GM13976 (cell line): ENCODE measurements at places on chromosomes 1 and 21.

DNA sequence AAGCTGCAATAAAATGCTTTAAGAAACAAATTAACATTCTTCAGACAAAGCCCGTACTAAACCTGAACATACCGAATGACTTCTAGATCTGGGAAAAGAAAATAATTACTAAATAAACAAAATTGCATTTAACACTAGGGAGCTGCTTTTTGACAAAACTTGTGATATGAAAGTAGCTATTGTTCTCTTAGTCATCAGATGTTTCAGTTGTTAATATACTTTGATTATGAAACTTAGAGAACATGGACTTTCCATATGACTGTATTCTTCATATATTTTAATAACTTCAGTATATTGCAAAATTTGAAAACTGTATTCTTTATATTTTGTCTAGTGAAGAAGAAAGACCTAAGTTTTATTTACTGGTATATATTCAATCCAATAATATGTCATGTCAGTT, 1262.1 kb downstream of the NCAM2 start:
- DNase-seq = no peak

DNA sequence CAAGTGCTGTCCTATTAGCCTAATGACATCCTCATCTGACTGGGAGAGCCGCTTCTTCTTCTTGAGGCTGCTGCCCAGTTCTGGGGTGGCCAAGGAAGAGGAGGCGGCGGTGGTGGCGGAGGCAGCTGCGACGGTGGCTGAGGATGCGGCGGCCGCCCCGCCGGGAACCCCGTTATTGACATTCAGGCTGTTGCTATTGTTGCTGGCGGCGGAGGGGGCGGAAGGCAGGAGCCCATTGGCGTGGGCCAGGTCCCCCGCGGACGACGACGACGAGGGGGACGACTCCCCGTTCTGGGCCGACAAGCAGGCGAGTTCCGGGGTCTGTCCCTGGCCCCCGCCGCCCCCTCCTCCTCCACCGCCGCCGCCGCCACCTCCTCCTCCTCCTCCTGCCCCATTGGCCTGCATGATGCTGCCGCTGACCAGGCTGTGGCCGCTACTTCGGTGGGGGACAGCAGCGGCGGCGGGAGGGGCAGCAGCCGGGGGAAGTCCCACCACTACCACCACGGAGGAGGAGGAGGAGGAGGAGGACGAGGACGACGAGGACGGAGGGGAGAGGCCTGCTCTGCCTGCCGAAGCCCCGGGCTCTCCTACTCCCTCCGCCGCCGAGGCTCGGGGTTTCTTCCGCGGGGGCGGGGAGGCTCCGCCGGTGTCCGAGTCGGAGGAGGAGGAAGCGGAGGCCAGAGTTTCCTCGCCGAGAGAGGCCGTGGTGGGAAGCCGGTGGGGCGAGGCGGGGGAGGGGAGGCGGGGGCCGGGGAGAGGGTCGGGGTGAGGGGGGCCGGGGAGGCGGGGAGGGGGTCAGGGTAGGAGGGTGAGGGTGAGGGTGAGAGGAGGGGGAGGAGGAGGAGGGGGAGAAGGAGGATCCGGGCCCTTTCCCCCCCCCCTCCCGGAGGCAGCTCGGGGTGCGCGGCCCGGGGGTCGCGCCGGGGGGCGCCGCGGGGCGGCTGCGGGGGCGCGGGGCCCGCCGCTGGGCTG, 610 bp downstream of the WDR26 start:
- peak; percentile 54 for DNase-seq

- DNase-seq = no peak
Measured at GRCh38 chr1:110235834-110236682, 25.9 kb downstream of the KCNC4 start.

DNA sequence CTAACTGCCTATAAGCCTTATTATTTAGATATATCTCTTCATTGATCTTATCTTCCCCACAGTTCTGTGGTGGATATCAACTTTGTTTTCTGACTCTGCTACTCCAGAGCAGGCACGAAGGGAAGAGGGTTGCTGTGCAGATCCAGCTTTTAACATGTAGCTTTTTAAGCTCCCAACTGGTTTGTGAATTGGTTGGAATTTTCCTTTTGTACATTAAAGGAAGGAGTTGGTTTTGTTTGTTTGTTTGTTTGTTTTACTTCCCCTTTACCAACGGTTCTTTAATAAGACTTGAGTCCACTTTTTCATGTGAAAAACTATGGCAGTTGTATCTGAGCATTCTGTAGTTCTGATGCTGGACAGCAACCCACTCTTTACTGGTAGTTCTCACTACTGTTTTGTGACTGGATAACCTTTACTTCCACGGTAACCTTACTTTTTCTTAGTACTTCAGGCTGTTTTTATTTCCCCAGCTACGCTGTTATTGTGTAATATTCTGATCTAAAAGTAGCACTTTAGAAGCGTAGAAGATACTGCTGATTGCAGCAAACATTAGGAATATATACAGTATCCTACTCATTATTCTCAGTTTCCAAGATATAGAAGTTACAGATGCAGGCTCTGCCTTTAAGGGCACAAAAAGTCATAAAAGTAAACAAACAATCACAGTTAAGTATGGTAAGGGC, 1.6 kb downstream of the GNPAT start:
- no peak for DNase-seq

- peak; percentile 69 for DNase-seq
Measured at GRCh38 chr1:203166192-203166940, 9.3 kb downstream of the MYBPH start.

DNA sequence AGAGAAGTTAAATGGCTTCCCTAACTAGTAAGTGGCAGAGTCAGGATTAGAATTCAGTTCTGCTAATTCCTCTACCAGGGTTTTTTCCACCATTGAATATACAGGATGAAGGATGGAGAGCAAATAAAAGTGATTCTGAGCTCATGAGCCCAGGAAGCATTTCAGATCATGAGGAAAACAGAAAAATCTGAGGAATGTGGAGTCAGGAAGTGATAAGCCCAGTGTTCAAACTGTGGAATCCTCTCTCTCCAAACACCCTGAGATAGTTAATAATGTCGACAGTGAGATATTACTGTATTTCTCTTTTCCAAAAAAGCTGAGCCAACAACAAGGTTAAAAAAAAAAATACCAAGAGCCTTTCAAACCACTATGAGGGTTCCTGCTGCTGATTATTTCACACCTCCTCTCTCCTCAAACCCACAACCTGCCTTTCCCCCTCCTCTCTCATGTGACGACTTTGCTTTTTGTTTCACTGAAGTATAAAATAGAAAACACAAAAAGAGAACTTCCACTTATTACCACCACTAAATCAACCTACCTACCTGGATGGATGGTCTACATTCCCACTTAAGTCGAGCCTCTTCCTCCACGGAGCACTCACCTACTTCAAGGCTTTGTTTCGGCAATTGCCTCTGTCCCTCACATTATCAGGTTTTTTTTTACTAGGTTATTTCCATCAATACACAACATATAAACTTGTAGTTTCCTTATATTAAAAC, 8.9 kb downstream of the SLAMF1 start:
- peak; percentile 57 for DNase-seq

- peak; percentile 15 for DNase-seq
Measured at GRCh38 chr1:209134001-209134400, 449.5 kb upstream of the CAMK1G start.

- DNase-seq = no peak
Measured at GRCh38 chr1:29903548-29904166, 667.3 kb downstream of the PTPRU start.

DNA sequence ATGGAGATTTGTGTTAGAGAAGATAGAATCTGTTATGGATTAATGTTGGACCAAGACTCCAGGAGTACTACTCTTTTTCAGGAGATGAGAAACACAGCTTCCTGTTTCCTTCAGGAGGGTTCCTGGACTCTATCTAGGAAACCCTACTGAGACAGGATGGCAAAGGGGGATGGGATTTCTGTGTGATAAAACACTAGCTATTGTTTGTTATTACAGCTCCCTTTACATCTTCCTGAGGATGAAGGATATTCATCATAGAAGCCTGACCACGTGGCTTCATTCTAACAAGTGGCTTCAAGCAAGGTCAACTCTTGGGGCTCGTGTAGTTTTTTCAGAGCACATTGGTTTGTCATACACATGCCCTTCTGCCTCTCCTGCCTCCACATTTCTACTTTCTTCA, 33.3 kb downstream of the RGL1 start:
- DNase-seq = no peak

DNA sequence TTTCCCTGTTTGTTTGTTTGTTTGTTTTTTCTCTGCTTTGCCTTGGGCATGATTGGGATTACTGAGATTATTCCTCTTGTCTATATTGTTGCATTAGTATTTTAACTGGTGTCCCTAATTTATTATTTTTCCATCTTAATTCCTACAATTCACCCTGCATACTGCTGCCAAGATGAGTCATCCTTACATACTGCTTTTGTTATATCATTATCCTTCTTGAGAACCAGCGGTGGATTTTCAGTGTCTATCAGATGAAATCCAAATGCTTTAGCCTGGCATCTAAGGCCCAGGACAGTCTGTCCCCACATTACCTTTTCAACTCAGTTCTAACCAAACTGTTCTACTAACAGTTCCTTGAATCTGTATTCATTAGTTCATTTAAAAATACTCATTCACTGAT, 101.7 kb downstream of the OLFML2B start:
- no peak for DNase-seq

DNA sequence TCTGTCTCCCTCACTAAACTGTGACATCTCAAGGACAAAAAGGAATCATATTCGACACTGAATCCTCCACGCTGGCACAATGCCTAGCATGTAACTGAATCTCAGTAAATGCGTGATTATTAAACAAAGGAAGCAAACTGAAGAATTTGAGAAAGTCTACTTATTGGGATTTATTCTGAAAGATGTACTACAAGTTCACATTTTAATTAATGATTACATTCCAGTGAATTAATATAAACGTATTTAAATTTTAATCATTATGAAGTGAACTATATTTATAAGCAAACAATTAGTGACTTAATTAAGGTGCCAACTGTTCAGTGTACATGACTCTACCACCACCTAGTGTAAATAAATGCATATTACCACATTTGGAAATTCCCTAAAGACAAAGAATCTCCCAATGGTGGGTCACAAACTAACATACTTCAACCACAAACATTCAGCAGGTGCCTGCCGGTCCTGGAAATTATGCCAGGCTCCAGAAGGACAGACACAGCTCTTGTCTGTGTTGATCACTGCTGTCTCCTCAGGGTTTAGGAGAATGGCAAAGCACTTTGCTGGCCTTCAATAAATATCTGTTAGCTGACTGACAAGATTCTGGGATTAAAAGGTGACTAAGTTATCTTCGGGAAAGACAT, 56.3 kb downstream of the SMYD3 start:
- peak; percentile 42 for DNase-seq

- DNase-seq = no peak
Measured at GRCh38 chr1:160116283-160117147, 956 bp downstream of the ATP1A2 start.

DNA sequence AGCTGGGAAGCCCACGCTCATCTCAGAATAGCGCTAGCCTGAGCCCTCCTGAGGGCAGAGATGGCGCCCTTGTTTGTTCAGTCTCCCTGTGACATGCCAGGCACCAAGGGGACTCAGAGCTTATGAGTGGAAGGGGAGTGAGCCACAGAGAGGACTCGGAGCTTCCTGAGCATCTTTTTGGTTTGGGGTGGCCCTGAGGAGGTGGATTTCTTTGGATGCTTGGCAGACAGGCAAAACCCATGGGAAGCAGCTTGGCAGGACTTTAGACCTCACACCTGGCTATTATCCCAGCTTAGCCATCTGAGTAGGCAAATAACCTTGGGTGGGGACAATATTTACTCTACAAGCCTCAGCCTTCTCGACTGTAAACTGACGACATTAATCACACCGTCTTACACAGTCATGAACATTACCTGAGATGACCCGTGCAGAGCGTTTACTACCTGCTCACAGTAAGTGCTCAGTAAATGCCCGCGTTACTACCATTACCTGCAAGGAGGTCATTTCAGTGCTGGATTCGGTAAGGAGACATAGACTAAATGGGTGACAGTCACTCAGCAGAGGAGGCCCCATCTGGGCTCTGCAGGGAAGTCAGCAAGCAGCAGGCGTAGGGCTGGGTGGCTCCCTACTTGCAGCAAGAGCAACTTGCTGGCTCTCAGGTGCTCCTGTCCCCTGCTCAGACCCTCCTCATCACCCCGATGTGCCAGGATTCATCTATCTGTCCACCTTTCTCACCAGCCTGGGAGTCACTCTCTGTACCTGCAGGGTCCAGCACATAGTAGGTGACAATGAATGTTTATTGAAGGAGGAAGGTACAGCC, 54.9 kb downstream of the KLHDC7A start:
- no peak for DNase-seq

DNA sequence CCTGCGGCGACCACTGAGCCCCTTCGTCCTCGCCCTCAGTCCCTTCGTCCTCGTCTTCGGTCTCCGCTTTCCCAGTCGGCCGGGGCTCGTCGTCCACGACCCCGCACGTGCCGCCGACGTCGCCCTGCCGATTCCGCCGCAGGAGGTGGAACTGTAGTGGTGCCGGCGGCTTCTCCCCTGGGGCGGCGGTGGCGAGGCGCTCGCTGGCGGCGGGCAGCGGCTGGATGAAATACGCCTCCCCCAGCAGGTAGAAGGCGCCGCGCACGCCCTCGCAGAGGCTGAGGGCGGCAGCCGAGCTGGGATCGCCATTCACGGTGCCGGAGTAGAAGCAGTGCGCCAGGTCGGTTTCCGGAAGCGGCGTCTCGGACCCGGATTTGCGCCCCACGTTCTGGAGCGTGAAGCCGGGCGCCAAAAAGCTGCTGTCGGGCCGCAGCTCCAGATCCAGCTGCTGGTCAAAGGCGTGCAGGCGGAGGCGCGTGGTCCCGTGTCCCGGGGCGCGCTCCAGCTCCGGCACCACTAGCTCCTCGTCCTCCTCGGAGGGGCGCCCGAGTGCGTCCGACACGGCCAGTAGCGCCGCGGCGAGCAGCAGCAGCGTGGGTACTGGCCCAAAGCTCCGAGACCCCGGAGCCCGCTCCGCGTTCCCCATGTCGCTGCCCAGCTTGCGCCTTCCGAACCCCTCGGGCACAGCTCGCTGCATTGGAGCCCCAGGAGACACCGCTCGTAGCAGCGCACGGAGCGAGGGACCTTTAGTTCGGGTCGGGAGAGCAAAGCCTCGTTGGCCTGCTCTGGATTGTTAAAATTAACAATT, 747 bp downstream of the ADAMTS1 start:
- DNase-seq = no peak

DNA sequence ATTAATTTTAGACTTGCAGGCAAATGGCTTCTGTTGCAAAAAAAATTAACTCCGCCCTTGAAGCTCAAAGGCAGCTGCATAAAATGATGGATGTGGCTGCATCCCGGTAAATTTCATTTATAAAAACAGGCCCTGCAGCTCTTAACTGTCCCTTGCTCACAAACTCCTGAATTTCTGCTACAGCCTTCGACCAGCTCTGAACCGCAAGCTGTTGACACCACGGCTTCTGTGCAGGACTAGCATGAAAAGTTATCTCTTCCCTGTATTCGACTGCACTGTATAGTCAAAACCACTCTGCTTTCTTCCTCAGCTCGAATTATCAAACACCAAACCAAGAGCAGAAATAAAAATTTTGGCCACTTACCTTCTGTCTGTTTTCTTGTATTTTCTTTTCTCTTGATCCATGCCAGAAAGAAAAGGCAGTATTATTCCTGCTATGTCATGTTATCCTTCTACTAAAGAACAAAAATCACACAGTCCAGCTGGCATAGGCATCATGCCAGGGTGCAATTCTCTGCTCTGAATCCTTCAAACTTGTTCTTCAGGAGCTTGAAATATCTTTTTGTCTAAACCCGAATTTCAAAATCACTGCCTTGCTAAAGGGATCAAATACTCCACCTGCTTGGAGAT, 195.5 kb upstream of the NCAM2 start:
- no peak for DNase-seq
